ENCODE measurements at places on chromosomes 13 and 19.
A peak's percentile ranks its signal among the peaks of the same experiment; 100 is the strongest.

DNA sequence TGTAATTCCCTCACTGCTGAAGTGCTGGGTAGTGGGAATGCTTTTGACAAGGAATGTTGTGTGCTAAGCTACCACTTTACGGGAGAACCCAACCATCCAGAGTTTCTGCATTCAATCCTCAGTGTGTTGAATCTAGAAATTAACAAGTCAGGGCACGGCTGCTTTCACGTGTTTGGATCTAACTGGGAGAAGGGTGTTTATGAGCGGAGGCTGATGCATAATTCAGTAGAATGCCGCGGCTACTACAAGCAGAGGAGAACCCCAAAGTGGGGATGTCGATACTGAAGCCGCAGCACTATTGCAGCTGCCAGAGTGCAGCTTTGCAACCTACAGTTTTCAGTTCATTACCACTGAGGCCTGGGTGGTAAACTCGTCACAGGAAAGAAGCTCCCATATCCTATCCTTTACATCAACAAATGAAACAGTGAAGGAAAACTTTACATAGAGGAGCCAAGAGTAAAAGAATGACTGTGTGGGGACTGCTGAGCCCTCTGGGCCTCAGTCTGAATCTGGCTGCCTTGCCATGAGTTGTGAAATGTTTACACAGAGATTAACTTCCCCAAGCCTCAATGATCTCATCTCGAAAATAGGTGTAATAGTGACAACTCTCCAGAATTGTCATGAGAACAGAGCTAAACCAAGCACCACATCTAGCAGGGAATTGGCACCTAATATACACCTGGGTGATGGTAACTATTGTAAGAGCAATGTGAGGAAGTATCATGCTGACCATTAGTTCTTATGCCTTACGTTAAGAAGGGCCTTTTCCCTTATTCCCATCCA lies 531.7 kb downstream of the MYO16 start:
- no peak overlapping the region for H3K27ac ChIP-seq
- no peak overlapping the region for H3K4me3 ChIP-seq
- H3K27me3 ChIP-seq = peaks cover 42% of the 10 kb centered on the region
- H3K36me3 ChIP-seq = no peaks in the 10 kb centered on the region
- peaks cover 7% of the 10 kb centered on the region for H3K4me1 ChIP-seq

GRCh38 chr19:12872941-12873890 lies 8.0 kb downstream of the DNASE2 start:
- peaks cover 22% of the 10 kb centered on the region for H3K36me3 ChIP-seq
- H3K4me3 ChIP-seq = peak overlapping the region; percentile 15
- no peaks in the 10 kb centered on the region for H3K27me3 ChIP-seq
- no peaks in the 10 kb centered on the region for H3K4me1 ChIP-seq

- H3K27ac ChIP-seq = no peak overlapping the region
- H3K27me3 ChIP-seq = peaks cover 26% of the 10 kb centered on the region
- H3K36me3 ChIP-seq = no peaks in the 10 kb centered on the region
- H3K4me1 ChIP-seq = peaks cover 11% of the 10 kb centered on the region
Measured at GRCh38 chr19:40530091-40530901, 46.4 kb upstream of the SHKBP1 start.

GRCh38 chr13:62014299-62014698 lies 598.6 kb upstream of the PCDH20 start:
- H3K27ac ChIP-seq = no peak overlapping the region
- no peak overlapping the region for H3K4me3 ChIP-seq
- no peak for DNase-seq
- H3K27me3 ChIP-seq = no peaks in the 10 kb centered on the region
- H3K4me1 ChIP-seq = no peaks in the 10 kb centered on the region
- H3K36me3 ChIP-seq = no peaks in the 10 kb centered on the region

GRCh38 chr13:32254416-32254815 lies 60.7 kb downstream of the ZAR1L start:
- H3K4me1 ChIP-seq = no peaks in the 10 kb centered on the region
- no peak overlapping the region for H3K27ac ChIP-seq
- no peaks in the 10 kb centered on the region for H3K36me3 ChIP-seq
- no peak for DNase-seq

- no peaks in the 10 kb centered on the region for H3K27me3 ChIP-seq
- H3K4me3 ChIP-seq = no peak overlapping the region
- no peak for DNase-seq
Measured at GRCh38 chr19:2665103-2665502, 37.4 kb downstream of the GNG7 start.

- H3K4me1 ChIP-seq = no peaks in the 10 kb centered on the region
- peaks cover 19% of the 10 kb centered on the region for H3K27me3 ChIP-seq
- no peaks in the 10 kb centered on the region for H3K36me3 ChIP-seq
- no peak overlapping the region for H3K4me3 ChIP-seq
- no peak for DNase-seq
Measured at GRCh38 chr13:97660594-97661260, 226.8 kb downstream of the RAP2A start.

DNA sequence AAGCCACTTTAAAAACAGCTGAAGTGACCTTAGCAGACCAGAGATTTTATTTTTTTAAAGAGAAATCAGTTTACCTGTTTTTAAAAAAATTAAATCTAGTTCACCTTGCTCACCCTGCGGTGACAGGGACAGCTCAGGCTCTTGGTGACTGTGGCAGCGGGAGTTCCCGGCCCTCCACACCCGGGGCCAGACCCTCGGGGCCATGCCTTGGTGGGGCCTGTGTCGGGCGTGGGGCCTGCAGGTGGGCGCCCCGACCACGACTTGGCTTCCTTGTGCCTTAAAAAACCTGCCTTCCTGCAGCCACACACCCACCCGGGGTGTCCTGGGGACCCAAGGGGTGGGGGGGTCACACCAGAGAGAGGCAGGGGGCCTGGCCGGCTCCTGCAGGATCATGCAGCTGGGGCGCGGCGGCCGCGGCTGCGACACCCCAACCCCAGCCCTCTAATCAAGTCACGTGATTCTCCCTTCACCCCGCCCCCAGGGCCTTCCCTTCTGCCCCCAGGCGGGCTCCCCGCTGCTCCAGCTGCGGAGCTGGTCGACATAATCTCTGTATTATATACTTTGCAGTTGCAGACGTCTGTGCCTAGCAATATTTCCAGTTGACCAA lies 10.8 kb downstream of the PLPPR3 start:
- H3K36me3 ChIP-seq = peaks cover 51% of the 10 kb centered on the region
- no peak overlapping the region for H3K27ac ChIP-seq
- DNase-seq = no peak
- H3K27me3 ChIP-seq = peaks cover 3% of the 10 kb centered on the region
- H3K4me1 ChIP-seq = peaks cover 2% of the 10 kb centered on the region
- H3K4me3 ChIP-seq = no peak overlapping the region

DNA sequence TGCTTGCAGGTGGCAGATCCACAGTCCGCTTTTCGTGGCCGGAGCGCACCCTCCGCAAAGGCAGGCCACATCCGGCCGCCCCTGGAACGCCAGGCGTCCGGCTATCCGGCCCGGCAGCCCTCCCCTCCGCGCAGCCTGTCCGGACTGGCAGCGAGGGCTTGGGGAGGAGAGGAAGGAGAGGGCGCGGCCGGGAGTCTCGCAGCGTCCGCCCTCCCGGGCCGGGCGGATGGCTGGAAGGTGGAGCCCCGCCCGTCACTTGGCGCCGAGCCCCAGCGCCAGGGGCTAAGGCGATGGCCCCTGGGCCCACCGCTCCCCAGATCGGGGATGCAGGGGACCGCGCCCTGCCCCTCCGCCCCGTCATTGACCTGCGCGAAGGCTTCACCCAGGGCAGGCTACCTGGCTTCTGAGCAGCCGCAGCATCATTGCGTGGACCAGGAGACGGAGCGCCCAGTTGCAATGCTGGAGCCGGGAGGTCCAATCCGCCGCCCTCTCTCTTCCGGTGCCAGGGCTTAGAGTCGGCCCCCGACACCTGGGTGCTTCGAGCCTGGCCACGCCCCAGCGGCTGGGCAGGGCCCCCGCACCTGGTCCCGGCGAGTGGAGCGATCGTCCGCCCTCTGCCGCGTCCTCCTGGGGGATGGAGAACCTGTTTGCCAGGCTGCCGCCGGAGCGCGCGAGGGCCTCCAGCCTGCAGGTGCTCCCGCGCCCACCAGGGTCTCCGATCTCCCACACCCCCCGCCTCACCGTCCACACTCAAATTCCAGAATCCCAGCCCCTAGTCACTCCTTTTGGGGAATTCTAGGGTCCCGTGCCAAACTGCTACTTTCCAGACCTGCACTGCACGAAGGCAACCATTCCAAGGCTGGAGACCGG lies at the start of gene FUT1:
TSS of gene FUT1 (minus strand) at position 146 of the 870 bp plus-strand sequence. CDS start 1,360 bp downstream, outside the sequence.
- peaks cover 37% of the 10 kb centered on the region for H3K27me3 ChIP-seq
- DNase-seq = peak; percentile 52
- no peaks in the 10 kb centered on the region for H3K36me3 ChIP-seq
- H3K4me1 ChIP-seq = peaks cover 12% of the 10 kb centered on the region

- H3K27ac ChIP-seq = no peak overlapping the region
- H3K4me1 ChIP-seq = peaks cover 24% of the 10 kb centered on the region
- H3K4me3 ChIP-seq = no peak overlapping the region
- peaks cover 30% of the 10 kb centered on the region for H3K36me3 ChIP-seq
- no peaks in the 10 kb centered on the region for H3K27me3 ChIP-seq
Measured at GRCh38 chr19:42092350-42092749, 16.4 kb downstream of the ZNF574 start.

GRCh38 chr19:21593934-21594820 lies 88.8 kb downstream of the ZNF429 start:
- no peaks in the 10 kb centered on the region for H3K36me3 ChIP-seq
- H3K27ac ChIP-seq = no peak overlapping the region
- H3K4me3 ChIP-seq = no peak overlapping the region
- no peaks in the 10 kb centered on the region for H3K27me3 ChIP-seq
- DNase-seq = no peak
- H3K4me1 ChIP-seq = peaks cover 2% of the 10 kb centered on the region

DNA sequence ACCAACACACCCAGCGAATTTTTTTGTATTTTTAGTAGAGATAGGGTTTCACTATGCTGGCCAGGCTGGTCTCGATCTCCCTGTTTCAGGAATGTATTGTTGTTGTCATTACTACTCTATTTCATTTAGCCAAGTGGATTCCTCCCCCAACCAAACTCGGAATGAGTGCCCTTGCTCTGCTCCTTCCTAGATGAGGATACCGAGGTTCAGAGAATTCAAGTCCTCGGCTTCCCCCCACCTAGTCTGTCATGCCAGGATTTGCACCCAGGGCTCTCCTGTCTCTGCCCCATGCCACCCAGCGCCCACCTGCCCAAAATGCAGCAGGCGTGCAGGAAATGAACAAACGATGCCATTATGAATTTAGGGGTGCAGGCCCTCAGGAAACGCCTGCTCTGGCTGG lies 3.5 kb upstream of the SPACA4 start:
- no peak overlapping the region for H3K27ac ChIP-seq
- H3K27me3 ChIP-seq = no peaks in the 10 kb centered on the region
- H3K36me3 ChIP-seq = no peaks in the 10 kb centered on the region
- DNase-seq = no peak

DNA sequence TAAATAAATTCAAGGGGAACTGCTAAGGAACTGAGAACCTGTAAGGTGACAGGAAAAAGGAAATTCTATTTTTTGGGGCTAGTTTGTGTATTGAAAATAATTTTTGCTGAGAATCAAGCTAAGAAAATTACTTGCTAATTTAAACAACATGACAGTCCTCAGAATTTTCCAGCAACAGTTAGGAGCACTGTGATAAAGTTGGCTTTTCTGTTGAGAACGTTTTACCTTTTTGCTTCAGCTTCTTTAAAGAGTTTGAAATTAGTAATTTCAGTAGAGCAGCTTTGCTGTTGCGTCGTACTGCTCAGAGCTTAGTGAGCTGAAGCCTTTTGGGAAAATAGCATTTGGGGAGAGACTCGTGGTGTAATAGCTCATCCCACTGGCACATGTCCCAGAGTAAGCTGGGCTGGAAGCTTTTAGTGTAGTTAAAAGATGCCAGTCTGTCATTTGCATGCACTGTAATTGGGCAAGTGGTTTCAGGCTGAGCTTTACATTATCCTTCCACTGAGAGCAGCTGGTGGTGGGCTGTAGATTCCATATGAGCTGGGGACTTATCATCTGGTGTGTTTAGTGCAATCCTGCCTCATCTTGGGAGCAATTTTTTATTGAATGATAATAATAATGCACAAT lies 69.8 kb downstream of the LRCH1 start:
- DNase-seq = no peak
- H3K36me3 ChIP-seq = peaks cover 6% of the 10 kb centered on the region
- no peaks in the 10 kb centered on the region for H3K27me3 ChIP-seq
- no peak overlapping the region for H3K27ac ChIP-seq

GRCh38 chr19:52028780-52029123 lies 573 bp upstream of the ZNF614 start:
- H3K4me3 ChIP-seq = peak overlapping the region; percentile 95
- peak overlapping the region; percentile 91 for H3K27ac ChIP-seq

DNA sequence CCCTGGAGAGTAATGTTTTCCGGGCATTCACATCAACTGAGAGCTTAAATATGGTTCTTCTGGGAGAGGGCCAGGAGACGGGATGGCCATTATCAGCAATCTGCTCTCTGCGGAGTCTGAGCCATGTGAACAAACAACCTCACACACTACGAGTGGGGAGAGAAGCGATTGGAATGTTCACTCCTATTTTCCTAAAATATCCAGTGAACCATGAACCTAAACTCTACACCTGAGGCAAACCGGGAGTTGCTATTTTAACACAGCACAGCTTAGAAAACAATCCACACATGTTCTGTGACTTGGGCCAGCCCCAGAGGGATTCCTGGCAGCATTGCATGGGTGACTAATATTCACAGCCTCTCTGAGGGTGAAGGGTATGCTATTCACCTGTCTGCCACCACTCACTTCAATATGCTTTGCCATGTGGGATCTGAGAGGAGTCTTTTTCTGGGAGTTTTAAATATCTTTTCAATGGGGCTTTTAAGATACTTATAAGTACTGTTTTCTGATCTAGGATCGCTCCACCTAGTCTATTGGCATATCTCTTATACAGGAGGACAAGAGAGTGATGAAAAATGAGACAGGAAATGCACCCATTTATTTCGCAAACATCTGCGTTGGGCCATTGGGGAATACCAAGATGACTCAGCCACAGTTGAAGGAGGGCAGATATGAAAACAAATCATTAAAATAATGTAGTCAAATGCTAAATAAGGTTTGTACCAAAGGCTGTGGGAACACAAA lies 72.6 kb upstream of the SERP2 start:
- no peak overlapping the region for H3K27ac ChIP-seq
- no peak for DNase-seq
- no peak overlapping the region for H3K4me3 ChIP-seq
- no peaks in the 10 kb centered on the region for H3K27me3 ChIP-seq
- peaks cover 27% of the 10 kb centered on the region for H3K4me1 ChIP-seq

- peaks cover 13% of the 10 kb centered on the region for H3K4me1 ChIP-seq
- peaks cover 63% of the 10 kb centered on the region for H3K27me3 ChIP-seq
- peak overlapping the region; percentile 16 for H3K4me3 ChIP-seq
- H3K36me3 ChIP-seq = no peaks in the 10 kb centered on the region
- no peak for DNase-seq
Measured at GRCh38 chr13:33015241-33015668, 968 bp upstream of the KL start.

GRCh38 chr19:52094526-52095130 lies 937 bp downstream of the ZNF841 start:
- no peak for DNase-seq
- H3K27ac ChIP-seq = peak overlapping the region; percentile 93
- peaks cover 10% of the 10 kb centered on the region for H3K4me1 ChIP-seq
- peak overlapping the region; percentile 84 for H3K4me3 ChIP-seq
- H3K27me3 ChIP-seq = no peaks in the 10 kb centered on the region
